ENCODE measurements at places on chromosomes 3 and 15.

DNA sequence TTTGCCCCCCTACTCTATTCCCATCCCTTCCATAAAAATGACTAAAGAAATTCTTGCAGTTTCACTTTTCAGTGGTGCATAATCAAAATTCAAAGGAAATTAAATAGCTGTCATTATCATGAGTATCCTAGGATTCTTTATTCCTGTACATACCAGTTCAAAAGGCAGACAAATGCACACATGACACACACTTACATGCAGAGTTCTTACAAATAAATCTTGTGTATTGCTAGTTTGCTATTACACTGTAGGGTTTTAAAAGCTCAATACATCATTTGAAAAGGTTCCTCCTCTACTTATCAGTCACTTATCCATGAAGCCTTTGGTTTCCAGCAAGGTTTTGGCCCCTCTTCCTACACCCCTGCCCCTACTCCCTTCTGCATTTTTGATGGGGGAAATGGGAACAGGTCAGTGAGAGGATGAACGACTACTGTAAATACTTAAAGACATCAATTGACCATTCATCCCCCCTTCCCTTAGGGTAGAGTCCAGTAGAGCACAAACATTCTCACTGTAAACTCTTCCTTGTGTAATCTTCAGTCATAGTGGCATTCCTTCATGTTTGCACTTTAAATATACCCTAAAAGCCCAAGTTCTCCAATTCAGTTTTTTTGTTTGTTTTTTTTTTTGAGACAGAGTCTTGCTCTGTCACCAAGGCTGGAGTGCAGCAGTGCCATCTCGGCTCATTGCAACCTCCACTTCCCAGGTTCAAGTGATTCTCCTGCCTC lies 92.6 kb downstream of the SUCLG2 start:
- no peaks in the 10 kb centered on the region for H3K27me3 ChIP-seq
- no peak for DNase-seq
- no peaks in the 10 kb centered on the region for H3K4me1 ChIP-seq
- H3K36me3 ChIP-seq: peaks cover 29% of the 10 kb centered on the region
- H3K4me3 ChIP-seq: no peak overlapping the region

DNA sequence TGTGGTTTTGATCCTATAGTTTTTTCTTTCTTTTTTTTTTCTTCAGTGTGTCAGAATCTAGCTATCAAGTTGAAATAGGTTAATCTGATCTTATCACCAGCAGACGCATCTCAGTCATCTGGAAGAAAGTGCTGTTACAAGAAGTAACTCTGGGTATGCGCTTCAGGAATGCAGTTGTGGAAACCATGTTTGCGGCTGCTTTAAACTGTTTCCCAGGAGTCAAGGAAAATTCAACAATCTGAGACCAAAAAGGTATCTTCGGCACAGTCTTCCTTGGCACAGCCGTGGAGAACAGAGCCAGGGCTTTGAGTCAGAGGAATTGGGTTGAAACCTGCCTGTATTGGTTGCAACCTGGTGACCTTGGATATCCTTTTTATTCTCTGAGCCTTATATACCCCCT lies 59.9 kb downstream of the CD47 start:
- no peaks in the 10 kb centered on the region for H3K27me3 ChIP-seq
- peaks cover 8% of the 10 kb centered on the region for H3K4me1 ChIP-seq
- DNase-seq: no peak
- no peak overlapping the region for H3K27ac ChIP-seq

GRCh38 chr3:13041113-13041776 lies 32.0 kb downstream of the IQSEC1 start:
- H3K36me3 ChIP-seq: peaks cover 6% of the 10 kb centered on the region
- H3K4me1 ChIP-seq: peaks cover 46% of the 10 kb centered on the region
- no peaks in the 10 kb centered on the region for H3K27me3 ChIP-seq
- no peak overlapping the region for H3K4me3 ChIP-seq
- DNase-seq: no peak

- H3K4me1 ChIP-seq: peaks cover 26% of the 10 kb centered on the region
- H3K36me3 ChIP-seq: no peaks in the 10 kb centered on the region
- DNase-seq: peak; percentile 69
Measured at GRCh38 chr3:130093741-130094391, 12.2 kb downstream of the ALG1L2 start.

DNA sequence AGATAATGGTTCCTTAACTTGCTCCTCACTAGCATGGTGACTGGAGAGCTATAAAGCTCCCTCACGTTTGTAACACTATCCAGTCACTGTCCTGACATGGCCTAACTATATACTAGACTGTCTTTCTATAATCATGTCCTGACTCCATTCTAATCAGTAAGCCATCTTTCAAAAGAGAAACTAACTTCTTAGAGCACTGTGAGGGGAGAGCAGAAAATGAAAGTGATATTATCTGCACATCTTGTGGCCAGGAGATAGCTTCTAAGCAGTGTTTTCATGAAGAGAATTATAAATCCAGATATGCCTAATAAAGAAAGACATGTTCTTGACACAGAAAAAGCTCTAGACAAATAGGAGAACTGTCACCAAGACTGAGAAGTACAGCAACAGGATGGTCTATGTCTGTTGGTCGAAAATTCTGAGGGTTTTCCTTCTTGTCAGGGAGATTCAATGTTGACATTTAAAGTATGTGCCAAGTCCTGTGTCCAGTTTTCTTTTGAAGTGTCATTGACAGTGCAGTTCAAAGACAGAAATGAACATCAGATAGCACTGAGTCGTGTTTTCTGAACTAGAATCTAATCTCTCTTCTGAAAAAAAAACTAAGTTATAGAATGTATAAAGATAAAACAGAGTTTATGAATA lies 230.6 kb upstream of the PEX5L start:
- H3K4me1 ChIP-seq: no peaks in the 10 kb centered on the region
- no peaks in the 10 kb centered on the region for H3K36me3 ChIP-seq
- peak overlapping the region; percentile 20 for H3K27ac ChIP-seq
- no peak for DNase-seq

GRCh38 chr15:51186181-51186705 lies 91.5 kb upstream of the TNFAIP8L3 start:
- H3K27ac ChIP-seq: no peak overlapping the region
- H3K4me1 ChIP-seq: peaks cover 36% of the 10 kb centered on the region
- H3K36me3 ChIP-seq: no peaks in the 10 kb centered on the region
- peaks cover 11% of the 10 kb centered on the region for H3K27me3 ChIP-seq
- H3K4me3 ChIP-seq: no peak overlapping the region

GRCh38 chr3:94972066-94972465 lies 909.2 kb downstream of the NSUN3 start:
- H3K4me1 ChIP-seq: no peaks in the 10 kb centered on the region
- no peak overlapping the region for H3K27ac ChIP-seq
